ENCODE measurements at places on chromosomes 4 and X. TPM values are rescaled to one million over a fixed set of nuclear protein-coding genes. Genes with fewer than 3 reads are reported as not detected.

Gene ZFP92
- 0.09 TPM for total RNA-seq

Gene CTAG1A
- total RNA-seq, result not detected

Gene CENPE
- total RNA-seq, result 16.4 TPM

Gene NEIL3
- 7.4 TPM for total RNA-seq

Gene COX7B2
- not detected for total RNA-seq

Gene RGN
- total RNA-seq, result 5.7 TPM

Gene GPR50
- 0.35 TPM for total RNA-seq

Gene TLR3
- total RNA-seq, result 0.21 TPM

Gene BANK1
- 0.27 TPM for total RNA-seq

Gene HSFX4
- not detected for total RNA-seq

Gene PCSK1N
- total RNA-seq, result 8.5 TPM

Gene SATL1
- total RNA-seq, result 0.99 TPM

Gene CRMP1
- 7.7 TPM for total RNA-seq

Gene RNF150
- 57.4 TPM for total RNA-seq

Gene KCTD8
- 0.56 TPM for total RNA-seq

Gene MAB21L2
- 0.81 TPM for total RNA-seq

Gene CLIC2
- total RNA-seq, result not detected

Gene NWD2
- total RNA-seq, result not detected

Gene CT45A3
- total RNA-seq, result not detected

Gene ATP1B4
- total RNA-seq, result 0.11 TPM

Gene UGT2A1
- total RNA-seq, result not detected

Gene SASH3
- not detected for total RNA-seq

Gene HCCS
- 19.2 TPM for total RNA-seq

Gene INPP4B
- 6.3 TPM for total RNA-seq

Gene ELMOD2
- total RNA-seq, result 66.5 TPM

Gene PAGE4
- total RNA-seq, result not detected

Gene MMAA
- total RNA-seq, result 3.1 TPM

Gene NR0B1
- total RNA-seq, result 0.42 TPM

Gene GABRE
- total RNA-seq, result 1.5 TPM

Gene ADGRG2
- total RNA-seq, result 1.6 TPM

Gene MAGEA2
- 0.14 TPM for total RNA-seq

Gene GAGE13
- not detected for total RNA-seq

Gene PAGE1
- total RNA-seq, result not detected

Gene IQSEC2
- total RNA-seq, result 37.0 TPM

Gene PNCK
- 19.4 TPM for total RNA-seq
